ENCODE measurements at places on chromosomes 2 and 18.

DNA sequence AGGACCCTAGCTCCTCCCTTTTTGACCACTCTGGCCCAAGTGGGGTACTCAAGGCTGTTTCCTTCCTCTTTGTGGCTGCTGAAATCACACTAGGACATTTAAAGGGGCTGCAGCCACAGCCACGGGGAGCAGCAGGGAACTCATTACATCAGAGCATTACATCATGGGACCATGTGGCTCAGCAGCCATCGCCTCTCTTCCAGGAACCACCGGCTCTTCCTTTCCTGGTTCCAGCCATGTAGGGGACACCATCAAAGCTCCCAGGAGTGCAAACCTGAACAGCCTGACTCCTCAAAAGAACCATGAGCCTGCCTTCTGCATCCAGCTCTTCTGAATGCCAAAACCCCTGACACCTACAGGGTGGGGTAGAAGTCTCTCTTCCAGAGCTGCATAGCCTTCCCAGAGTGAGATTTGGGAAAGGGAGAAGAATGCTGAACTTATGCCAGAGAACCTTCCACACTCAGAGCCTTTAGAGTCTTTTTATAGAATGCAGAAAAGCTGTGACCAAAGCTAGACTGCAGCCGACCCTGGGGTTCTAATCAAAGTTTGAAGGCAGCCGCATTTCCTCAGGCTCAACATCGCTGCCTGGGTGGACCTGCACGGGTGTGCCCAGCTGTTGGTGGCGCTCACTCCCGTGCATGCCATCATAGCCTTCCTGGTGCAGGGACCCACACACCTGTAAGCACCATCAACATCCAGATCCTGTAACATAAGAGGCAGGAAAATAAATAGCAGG is 121.7 kb downstream of the KLHL29 start:
- DNase-seq = no peak

- no peak for DNase-seq
These were observed 48.1 kb upstream of the SLC1A4 start for GRCh38 chr2:64941143-64941542.

GRCh38 chr18:2425426-2426317 is 145.6 kb downstream of the METTL4 start:
- no peak for DNase-seq

- no peak for DNase-seq
These were observed 206.5 kb upstream of the NT5C1B start for GRCh38 chr2:18795906-18796305.

DNA sequence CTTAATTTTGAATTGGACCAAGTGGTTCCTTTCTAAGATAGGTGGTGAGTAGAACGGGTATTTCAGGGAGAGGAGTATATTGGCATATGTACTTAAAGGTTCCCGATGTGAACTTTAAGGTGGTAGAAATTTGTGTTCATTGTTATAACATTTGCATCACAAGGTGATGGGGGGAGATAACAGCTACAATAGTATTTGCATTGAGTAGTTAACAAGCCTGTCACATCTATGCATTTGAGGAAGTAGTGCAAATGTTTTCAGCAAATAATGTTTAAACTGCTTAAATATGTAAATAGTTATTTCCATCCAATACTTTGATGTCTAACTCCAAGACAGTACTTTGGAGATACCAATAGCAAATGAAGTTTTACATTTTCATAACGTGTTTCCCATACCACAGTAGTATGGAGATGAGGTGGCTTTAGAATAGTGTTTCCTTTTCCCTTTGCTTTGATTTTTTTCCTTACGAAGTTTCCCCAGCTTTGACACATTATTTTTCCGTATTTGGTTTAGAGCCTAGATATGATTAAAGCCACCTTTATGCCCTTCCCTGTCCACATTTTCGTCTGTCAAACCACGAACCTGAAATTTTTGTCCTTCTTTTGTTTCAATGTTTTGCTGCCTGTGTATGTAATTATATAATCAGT is 46.6 kb downstream of the VAPA start:
- DNase-seq = no peak

- DNase-seq = no peak
These were observed 748 bp downstream of the FMNL2 start for GRCh38 chr2:152335726-152336118.

GRCh38 chr2:180705122-180705521 is 275.3 kb upstream of the UBE2E3 start:
- DNase-seq = no peak

DNA sequence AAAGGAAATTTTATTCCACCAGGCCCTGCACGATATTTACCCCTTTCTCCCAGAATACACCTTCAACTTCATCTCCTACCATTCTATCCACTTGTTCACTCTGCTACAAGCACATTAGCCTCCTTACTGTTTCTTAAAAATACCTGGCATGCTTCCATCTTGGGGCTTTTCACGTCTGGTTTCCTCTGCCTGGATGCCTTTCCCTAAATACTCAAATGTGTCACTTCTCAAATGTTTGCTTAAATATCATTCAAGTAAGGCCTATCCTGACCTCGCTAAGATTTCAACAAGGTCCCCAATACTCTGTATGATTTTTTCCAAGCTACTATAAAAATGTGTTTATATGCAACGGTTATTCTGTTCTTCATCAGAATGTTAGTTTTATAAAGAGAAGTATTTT is 433.0 kb upstream of the CHAC2 start:
- DNase-seq = no peak

GRCh38 chr18:23981369-23981980 is 33.1 kb upstream of the TTC39C start:
- no peak for DNase-seq

DNA sequence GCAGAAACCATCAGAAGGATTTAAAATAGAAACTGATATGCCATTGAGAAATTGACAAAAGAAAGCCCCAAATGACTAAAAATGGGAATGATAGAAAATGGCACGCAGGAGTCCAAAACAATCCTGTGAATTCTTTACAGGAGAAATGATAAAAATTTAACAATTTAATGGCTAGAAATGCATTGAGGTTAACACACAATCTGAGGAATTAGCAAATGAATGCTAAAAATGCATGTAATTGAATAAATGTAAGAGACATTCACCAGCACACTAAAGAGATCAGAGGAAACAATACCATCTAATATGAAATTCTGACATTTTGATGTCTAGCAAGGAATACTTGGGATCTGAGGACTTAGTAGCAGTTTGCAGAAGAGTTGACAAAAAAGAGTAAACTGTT is 37.0 kb downstream of the MARCHF4 start:
- no peak for DNase-seq

DNA sequence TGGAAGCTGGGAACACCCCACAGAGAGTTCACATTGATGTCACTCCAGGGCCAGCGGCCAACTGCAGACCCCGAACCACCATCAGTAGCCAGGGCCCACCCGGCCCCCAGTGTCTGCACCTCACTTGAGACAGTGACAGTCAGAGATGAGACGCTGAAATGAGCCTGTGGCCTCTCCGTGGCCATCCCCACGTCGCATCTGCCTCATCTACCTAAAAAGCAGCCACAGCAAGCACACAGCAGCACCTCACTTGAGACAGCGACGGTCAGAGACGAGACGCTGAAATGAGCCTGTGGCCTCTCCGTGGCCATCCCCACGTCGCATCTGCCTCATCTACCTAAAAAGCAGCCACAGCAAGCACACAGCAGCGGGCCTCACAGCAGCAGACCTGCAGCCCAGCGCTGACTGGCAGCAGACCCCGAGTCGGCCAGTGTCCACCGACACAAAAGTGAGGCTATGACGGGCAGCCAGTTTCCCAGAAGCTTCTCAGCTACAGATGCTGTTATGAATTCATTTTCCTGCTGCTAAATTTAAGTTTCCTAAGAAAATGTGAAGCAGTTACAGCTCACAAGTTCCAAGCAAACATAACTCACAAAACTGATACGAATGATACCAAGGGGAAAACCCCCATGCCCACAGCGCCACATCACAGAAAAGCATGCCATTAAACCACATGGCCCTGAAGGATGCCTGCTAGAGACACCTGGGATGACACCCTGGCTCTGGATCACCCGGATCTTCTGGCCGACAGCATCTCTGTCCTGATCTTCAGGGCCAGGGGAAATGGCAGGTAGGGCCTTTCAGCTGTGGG is 27.7 kb downstream of the SNORC start:
- DNase-seq = no peak

GRCh38 chr2:192286093-192286701 is 91.5 kb upstream of the TMEFF2 start:
- DNase-seq = no peak

DNA sequence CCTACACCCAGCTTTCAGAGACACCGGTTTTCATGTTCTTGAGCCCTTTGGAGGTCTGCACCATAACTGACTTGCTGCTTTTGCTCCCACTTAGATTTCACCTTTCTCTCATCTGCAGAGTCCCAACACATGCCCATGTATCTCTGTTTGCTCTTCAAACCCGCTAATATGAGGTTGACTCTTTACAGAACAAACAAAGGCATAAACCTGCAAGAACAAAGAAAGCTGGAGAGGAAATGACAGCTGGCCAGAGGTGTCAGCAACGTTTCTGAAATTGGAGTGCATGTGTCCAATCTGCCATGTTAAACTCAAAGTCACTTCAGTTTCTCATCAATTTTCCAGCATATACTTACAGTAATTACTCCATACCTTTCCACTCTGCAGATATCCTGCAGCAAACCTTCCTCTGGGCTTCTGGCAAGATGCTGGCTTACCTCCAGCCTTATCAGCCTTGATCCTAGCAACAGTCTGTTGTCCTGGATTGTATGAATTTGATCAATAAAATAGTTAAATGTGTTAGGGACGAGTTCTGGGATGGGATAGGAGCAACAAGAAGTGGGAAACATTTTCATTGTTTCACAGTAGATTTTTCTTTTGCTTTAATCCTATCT is 157.4 kb downstream of the FHOD3 start:
- no peak for DNase-seq

DNA sequence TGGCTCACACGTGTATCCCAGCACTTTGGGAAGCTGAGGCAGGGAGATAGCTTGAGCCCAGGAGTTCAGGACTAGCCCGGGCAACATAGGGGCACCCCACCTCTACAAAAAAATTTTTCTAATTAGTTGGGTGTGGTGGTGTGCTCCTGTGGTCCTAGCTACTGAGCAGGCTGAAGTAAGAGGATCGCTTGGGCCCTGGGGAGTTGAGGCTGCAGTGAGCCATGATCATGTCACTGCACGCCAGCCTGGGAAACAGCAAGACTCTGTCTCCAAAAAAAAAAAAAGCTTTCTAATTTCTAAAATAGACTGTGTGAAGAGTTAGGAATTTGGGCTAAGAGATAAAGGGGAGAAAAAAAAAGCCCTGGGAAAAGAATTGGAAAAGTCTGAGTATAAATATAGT is 51.9 kb upstream of the NAB1 start:
- no peak for DNase-seq

- no peak for DNase-seq
These were observed 14.6 kb upstream of the PPP1R1C start for GRCh38 chr2:181971032-181971431.

- DNase-seq = no peak
These were observed 18.9 kb downstream of the KRTCAP3 start for GRCh38 chr2:27461118-27461517.

DNA sequence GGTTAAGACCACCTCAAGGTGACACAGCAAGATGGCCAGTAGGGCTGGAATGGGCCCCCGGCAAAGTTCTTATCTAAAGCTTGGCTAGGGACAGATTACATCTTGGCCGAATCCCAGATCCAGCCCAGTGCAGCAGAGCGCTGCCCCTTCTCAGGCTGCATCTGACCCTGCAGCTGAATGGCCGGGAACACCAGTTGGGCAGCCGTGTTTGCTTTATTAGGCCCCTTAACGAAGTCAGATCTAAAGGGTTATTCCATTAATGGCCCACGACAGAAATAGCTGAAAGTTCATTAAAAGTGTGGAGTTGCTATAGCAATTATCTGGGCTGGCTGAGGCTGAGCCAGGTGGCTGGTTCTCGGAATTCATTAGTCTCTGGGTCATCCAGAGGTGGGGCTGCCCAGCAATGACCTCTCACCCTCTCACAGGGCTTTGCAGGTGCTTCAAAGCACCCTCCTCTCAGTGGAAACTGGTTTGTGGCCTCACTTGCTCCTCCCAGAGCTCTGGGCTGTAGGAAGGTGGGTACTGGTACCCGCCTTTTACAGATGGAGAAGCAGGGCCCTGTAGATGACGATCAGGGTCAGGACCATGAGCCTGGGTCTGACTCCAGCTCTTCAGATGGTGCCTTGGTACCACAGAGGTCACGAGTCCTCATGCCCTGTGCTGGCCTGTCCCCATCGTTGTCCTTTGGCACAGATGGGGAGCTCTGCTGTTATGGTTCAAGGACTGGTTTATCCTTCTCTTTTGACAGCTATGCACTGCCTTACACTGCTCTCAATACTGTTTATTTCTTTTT is 68.8 kb downstream of the EMX1 start:
- DNase-seq = no peak

DNA sequence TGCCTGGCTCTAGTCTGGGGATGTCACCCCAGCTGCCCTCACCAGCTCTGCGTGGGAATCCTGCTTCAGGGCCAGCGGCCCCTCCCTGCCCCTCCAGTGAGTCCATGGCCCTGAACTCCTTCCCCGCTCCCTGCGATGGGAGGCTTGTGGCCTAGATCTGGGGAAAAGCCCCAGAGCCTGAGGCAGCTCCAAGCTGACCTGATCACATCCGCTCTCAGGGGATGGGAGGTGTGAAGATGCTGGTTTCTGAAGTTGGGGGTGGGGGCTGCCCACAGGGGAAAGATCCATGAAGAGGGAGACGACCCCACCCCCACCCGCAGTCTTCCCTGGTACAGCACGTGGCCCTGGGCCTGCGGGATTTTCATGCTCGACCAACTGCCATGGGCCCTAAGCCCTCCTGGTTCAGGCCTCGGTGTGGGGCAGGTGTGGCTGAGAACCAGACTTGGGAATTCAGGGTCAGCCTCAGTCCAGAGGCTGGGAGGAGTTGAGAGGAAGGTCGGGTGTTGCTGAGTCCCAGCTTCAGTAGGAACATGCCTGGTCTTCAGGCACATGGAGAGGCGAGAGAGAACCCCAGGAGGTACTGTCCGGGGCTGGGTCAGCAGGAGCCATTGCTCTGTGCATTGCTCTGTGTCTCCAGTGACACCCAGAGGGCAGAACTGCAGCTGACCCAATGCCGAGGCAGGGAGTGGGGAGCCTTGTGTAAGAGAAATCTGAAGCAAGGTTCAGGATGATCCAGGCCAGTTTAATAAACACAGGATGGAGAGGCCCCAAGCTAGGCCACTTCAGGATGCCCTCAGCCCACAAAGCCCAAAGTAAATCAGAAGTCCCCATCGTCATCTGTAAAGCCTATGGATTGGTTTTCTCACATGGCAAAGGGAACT is 115.1 kb downstream of the CAPN13 start:
- no peak for DNase-seq

GRCh38 chr18:9193031-9193430 is 56.5 kb downstream of the ANKRD12 start:
- DNase-seq = no peak

- DNase-seq = no peak
These were observed 1.9 kb upstream of the ESPNL start for GRCh38 chr2:238097988-238098871.

GRCh38 chr2:237200462-237200861 is 114.8 kb downstream of the COPS8 start:
- no peak for DNase-seq

DNA sequence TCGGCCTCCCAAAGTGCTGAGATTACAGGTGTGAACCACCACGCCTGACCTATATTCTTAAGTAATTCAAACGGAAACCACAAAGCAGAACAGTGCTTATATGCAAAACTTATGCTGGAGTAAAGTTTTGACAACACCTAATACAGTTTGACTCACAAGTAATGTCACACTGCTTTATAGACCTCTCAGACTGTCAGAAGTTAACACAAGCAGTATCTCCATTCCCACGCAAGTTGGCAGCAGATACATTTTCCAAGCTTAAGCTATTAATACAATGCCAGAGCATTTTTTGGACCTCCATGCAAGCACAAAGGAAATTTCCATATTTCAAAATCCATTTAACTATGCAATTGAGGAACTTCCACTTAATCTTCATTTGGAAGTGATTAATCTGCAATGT is 21.0 kb upstream of the SANBR start:
- DNase-seq = no peak

- no peak for DNase-seq
These were observed 5.4 kb downstream of the KHK start for GRCh38 chr2:27091746-27092695.
